ENCODE measurements at places on chromosomes 7 and 10.

DNA sequence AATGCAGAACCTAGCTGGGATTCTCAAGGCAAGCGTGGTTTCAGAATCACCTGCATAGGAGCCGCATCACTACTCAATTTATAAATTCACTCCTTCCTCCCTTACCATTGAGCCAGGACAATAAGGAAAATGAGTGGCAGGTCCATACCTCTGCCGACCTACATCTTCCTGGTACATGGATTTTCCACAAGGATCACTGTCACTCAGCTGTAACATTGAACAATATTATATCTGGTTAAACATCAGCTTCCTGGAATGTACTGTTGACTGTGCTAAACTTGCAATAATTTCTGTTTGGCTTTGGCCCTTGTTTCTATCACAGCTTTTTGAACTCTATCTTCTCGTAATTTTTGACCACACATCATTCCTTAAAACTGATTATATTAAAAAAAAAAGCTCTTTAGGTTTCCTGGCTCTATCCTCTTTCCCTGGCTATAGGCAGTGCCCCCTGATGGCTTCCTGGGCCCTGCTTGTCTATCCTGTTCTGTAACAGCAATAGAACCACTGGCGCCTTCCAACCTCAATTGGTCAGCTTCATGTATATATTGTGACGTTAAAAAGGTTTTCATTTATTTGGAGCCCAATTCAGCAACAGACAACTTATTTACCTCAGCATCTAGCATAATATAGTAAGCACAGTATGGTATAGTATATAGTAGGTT lies 59.2 kb downstream of the RNLS start:
- no peaks in the 10 kb centered on the region for H3K27me3 ChIP-seq
- no peak overlapping the region for H3K27ac ChIP-seq
- no peak overlapping the region for H3K4me3 ChIP-seq
- H3K36me3 ChIP-seq: no peaks in the 10 kb centered on the region

- no peak overlapping the region for H3K4me3 ChIP-seq
- no peaks in the 10 kb centered on the region for H3K36me3 ChIP-seq
- DNase-seq: no peak
- no peaks in the 10 kb centered on the region for H3K27me3 ChIP-seq
- no peak overlapping the region for H3K27ac ChIP-seq
- H3K4me1 ChIP-seq: peaks cover 3% of the 10 kb centered on the region
Observed at GRCh38 chr10:126216632-126216961, 171.7 kb downstream of the ADAM12 start.

- H3K4me1 ChIP-seq: peaks cover 11% of the 10 kb centered on the region
- no peak overlapping the region for H3K27ac ChIP-seq
- H3K36me3 ChIP-seq: no peaks in the 10 kb centered on the region
- no peak overlapping the region for H3K4me3 ChIP-seq
- DNase-seq: no peak
- no peaks in the 10 kb centered on the region for H3K27me3 ChIP-seq
Observed at GRCh38 chr7:122686360-122686878, 12.5 kb downstream of the RNF133 start.

- no peak overlapping the region for H3K27ac ChIP-seq
- H3K36me3 ChIP-seq: peaks cover 5% of the 10 kb centered on the region
- H3K4me3 ChIP-seq: no peak overlapping the region
- no peaks in the 10 kb centered on the region for H3K4me1 ChIP-seq
- DNase-seq: peak; percentile 32
- H3K27me3 ChIP-seq: no peaks in the 10 kb centered on the region
Observed at GRCh38 chr7:95190515-95190914, 133.8 kb downstream of the PON1 start.

GRCh38 chr10:46019569-46020343 lies 10.7 kb downstream of the NCOA4 start:
- no peaks in the 10 kb centered on the region for H3K4me1 ChIP-seq
- peaks cover 1% of the 10 kb centered on the region for H3K36me3 ChIP-seq

GRCh38 chr10:122098924-122099323 lies 110.0 kb downstream of the TACC2 start:
- no peak overlapping the region for H3K27ac ChIP-seq
- H3K4me3 ChIP-seq: no peak overlapping the region
- DNase-seq: no peak
- no peaks in the 10 kb centered on the region for H3K36me3 ChIP-seq
- no peaks in the 10 kb centered on the region for H3K4me1 ChIP-seq
- H3K27me3 ChIP-seq: no peaks in the 10 kb centered on the region

GRCh38 chr7:50273870-50274269 lies 30.6 kb upstream of the IKZF1 start:
- H3K36me3 ChIP-seq: no peaks in the 10 kb centered on the region
- no peaks in the 10 kb centered on the region for H3K27me3 ChIP-seq
- no peak overlapping the region for H3K27ac ChIP-seq
- no peak for DNase-seq
- no peak overlapping the region for H3K4me3 ChIP-seq
- H3K4me1 ChIP-seq: no peaks in the 10 kb centered on the region

DNA sequence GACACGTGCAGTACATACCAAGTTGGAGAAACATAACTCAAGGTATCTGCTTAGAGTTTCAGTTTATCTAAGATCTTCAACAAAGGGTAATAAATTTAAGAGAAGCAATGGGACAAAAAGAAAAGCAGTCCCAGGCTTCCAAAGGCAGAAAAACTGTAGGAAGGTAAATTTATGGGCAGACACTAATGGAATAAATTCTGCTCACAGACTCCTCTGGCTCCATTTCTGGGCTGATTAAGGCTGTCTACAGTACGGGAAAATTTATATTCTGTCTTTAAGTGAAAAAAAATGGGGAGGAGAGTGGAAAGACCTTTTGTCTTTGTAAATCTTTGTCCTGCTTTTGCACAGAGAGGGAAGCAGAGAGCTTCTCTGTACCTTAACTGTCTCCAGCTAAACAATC lies 587.5 kb upstream of the IGFBP3 start:
- no peaks in the 10 kb centered on the region for H3K36me3 ChIP-seq
- no peaks in the 10 kb centered on the region for H3K4me1 ChIP-seq
- H3K27ac ChIP-seq: no peak overlapping the region
- DNase-seq: no peak
- no peak overlapping the region for H3K4me3 ChIP-seq

DNA sequence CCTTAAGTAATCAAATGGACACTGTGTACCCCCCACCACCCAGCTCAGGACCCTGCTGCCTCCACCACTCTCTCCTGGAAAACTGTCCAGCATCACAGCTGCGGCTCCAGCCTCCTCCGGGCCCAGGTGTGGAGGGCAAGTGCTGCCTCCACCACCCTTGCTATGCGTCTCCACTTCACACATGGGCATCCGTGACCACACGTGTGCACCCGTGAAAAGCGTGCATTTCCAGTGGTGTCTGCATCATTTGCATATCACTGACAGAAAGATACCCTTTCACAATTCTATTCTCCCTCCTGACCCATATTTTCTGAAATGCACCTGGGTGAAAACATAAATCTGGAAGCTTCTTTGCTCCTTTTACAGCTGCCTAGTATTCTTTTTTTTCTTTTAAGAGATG lies 89.7 kb upstream of the PDGFA start:
- DNase-seq: no peak
- peaks cover 8% of the 10 kb centered on the region for H3K36me3 ChIP-seq
- H3K27me3 ChIP-seq: no peaks in the 10 kb centered on the region

DNA sequence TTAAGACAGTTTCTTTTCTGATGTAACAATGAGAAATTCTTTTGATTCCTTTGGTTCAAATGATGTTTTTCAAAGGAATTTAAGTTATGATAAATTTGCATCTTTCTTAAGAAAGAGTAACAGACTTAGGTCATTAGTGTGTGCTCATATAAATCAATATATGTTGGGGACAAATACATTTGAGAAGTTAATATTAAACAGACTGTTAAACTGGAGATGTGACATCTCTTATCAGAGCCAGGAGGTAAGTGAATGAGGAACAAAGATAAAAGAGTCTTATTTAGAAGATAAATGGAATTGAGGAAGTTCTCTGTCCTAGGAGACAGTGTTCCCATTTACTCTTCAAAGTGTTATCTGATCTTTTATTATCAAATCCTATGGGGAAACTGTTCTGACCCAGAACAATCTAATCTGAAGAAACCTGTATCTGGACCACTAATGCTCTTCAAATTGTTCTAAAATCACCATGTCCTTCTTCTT lies 104.8 kb upstream of the LAMB4 start:
- H3K4me3 ChIP-seq: no peak overlapping the region
- H3K36me3 ChIP-seq: no peaks in the 10 kb centered on the region
- no peaks in the 10 kb centered on the region for H3K27me3 ChIP-seq
- H3K4me1 ChIP-seq: peaks cover 12% of the 10 kb centered on the region
- DNase-seq: no peak

DNA sequence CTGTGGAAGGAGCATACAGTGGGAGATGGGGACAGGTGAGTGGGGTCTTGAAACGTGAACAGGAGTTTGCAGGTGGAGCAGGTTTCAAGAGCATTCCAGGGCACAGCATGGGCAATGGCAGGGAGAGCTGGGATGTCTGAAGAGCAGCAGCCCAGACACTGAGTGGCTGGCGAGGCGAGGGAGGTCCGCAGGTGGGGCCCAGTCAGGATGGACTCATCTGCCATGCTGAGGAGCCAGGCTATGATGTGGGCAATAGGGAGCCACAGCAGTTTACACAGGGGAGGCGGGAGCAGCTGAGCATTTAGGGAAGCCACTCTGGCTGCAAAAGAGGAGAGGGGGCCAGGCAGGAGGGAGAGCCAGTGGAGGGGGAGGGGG lies 138.7 kb downstream of the FAM53B start:
- H3K4me3 ChIP-seq: no peak overlapping the region
- H3K27me3 ChIP-seq: no peaks in the 10 kb centered on the region
- no peak for DNase-seq
- no peaks in the 10 kb centered on the region for H3K4me1 ChIP-seq

DNA sequence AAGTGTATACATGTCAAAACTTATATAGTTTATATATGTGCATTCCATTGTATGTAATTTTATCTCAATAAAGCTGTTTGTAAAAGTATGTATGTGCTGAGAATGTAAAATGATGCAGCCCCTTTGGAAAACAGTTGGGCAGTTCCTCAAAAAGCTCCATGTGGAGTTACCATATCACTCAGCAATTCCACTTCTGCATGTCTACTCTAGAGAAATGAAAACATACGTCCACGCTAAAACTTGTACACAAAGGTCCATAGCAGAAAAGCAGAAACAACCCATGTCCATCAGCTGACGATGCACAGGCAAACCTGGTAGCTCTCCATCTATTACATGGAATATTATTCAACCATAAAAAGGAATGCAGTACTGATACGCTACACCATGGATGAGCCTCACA lies 8.3 kb upstream of the RGS10 start:
- no peaks in the 10 kb centered on the region for H3K36me3 ChIP-seq
- no peak overlapping the region for H3K27ac ChIP-seq

DNA sequence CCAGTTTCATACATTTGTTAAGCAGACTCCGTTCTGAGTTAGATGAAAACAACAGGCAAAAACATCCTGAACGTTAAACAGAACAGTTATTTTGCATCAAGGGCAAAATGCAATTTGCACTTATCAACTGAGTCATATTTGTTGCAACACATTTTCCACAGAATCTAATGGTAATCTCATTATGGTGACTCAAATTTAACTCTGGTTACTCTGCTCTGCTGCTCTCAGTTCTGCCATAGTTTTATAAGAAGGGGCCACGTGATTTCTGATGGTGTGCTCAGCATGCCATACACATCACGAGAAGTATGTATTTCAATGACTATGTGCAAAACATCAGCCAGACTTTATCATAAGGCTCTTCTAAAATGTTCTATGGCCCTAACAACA lies 148.8 kb downstream of the CHCHD3 start:
- no peaks in the 10 kb centered on the region for H3K27me3 ChIP-seq
- DNase-seq: no peak
- no peak overlapping the region for H3K27ac ChIP-seq
- no peaks in the 10 kb centered on the region for H3K36me3 ChIP-seq
- H3K4me1 ChIP-seq: no peaks in the 10 kb centered on the region
- H3K4me3 ChIP-seq: no peak overlapping the region

DNA sequence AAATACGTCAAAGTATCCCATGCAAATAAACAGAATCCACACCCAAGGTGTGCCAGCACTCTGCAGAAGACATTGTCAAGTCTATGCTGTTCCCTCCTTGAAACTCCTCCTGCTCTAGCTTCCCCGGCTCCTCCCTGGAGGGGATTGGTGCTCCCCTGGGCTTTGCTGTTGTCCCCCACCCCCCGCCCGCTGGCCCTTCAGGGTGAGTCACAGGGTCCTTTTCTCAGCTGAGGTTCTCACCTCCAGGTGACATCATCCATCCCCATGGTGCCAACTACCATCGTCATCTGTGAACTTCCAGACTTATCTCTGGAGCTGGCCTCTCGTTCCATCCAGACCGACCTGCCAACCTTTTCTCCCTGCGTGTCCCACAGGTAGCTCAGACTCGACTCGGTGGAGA lies 77.0 kb downstream of the ITIH5 start:
- no peaks in the 10 kb centered on the region for H3K27me3 ChIP-seq
- no peak overlapping the region for H3K4me3 ChIP-seq
- no peak for DNase-seq

DNA sequence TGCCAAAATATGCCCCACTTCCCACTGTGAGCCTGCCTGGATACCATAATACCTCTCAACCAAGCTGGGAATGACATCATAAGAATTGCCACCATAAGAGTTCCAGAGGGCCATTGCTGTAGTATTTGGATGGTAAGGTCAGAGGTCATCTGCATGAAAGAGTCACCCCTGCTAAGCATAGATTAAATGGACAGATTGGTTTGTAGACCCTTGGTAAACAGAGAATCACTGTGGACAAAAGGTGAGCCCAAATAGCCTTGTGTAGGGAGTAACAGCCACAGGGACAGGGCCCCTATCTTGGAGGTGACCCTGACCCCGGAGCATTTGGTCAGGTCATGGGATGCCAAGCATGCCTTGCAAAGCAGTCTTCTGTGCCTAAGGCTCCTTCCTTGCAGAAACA lies 129.7 kb downstream of the GPAM start:
- H3K36me3 ChIP-seq: no peaks in the 10 kb centered on the region
- no peak overlapping the region for H3K27ac ChIP-seq
- no peaks in the 10 kb centered on the region for H3K27me3 ChIP-seq
- no peaks in the 10 kb centered on the region for H3K4me1 ChIP-seq

DNA sequence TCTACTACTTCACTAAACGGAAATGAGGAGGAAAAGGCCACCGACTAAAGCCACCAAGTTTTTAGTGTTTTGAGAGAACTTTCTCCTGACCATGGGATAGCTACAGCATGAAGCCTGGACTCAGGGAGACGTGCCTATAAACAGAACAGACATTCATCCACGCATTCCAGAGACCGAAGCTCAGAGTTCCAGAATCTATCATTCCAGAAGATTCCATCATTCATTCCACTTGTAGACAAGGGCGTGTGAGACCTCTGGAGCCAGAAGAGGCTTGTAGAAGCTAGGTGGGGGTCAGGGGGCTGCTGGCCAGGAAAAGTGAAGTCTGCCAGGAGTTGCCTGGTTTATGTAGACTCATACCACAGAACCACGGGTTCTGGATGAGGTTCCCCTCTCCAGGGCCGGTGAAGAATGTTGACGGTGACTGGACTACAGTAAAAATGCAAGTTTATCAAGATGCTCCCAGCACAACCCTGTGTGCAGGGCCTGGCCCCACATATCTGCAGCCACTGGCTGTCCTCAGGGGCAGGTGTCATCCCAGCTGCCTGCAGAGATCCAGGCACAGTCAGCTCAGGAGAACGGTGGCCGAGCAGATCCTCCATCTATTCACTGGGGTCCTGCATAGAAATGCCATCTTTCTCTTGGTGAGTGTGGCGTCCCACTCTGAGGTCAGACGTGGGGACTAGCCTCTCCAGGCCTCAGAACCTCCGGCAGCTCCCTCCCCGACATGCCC lies 215.7 kb downstream of the USP6NL start:
- H3K4me1 ChIP-seq: no peaks in the 10 kb centered on the region
- DNase-seq: no peak
- no peaks in the 10 kb centered on the region for H3K27me3 ChIP-seq
- H3K4me3 ChIP-seq: no peak overlapping the region
- H3K27ac ChIP-seq: no peak overlapping the region
- H3K36me3 ChIP-seq: no peaks in the 10 kb centered on the region

- H3K36me3 ChIP-seq: peaks cover 8% of the 10 kb centered on the region
- DNase-seq: no peak
- H3K4me1 ChIP-seq: peaks cover 2% of the 10 kb centered on the region
- H3K27ac ChIP-seq: no peak overlapping the region
- no peaks in the 10 kb centered on the region for H3K27me3 ChIP-seq
Observed at GRCh38 chr10:128064970-128065580, 61.1 kb downstream of the MKI67 start.

All from H9 (cell line).